Stimulated activated CD4-positive, alpha-beta T cell treated with anti-CD3 and anti-CD28 coated beads, Interleukin-2, amount 100 ng/mL, for 4 hours (primary cell): ENCODE measurements at places on chromosomes 2 and 18.

GRCh38 chr2:209633911-209634310, 137.7 kb upstream of the UNC80 start:
- DNase-seq: no peak

- DNase-seq: no peak
These were observed 206.0 kb downstream of the NCK2 start for GRCh38 chr2:105950521-105951383.

DNA sequence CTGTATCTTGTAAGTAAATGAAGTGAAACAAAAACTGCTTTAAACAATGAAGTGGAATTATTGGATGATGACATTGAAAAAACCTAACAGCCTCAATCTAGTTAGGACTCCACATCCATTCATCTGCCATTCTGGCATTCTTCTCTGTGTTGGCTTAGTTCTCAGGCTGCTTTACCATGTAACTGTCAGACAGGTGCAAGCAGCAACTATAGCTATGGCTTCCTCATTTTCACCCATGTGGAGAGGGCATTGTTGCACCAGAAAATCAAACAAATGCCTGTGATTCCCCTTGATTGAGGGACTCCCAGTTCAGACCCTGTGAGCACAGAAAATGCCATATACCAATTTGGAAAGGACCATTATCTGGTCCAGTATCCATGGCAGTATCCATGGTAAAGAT, 129.5 kb upstream of the NYAP2 start:
- DNase-seq: no peak

- no peak for DNase-seq
These were observed 374.7 kb downstream of the LNPK start for GRCh38 chr2:175627405-175627804.

GRCh38 chr2:31286961-31287550, 53.1 kb downstream of the EHD3 start:
- no peak for DNase-seq

- DNase-seq: no peak
These were observed 116.0 kb downstream of the FAM161A start for GRCh38 chr2:61737841-61738240.

- no peak for DNase-seq
These were observed 25.3 kb downstream of the CROCC2 start for GRCh38 chr2:240931319-240931949.

DNA sequence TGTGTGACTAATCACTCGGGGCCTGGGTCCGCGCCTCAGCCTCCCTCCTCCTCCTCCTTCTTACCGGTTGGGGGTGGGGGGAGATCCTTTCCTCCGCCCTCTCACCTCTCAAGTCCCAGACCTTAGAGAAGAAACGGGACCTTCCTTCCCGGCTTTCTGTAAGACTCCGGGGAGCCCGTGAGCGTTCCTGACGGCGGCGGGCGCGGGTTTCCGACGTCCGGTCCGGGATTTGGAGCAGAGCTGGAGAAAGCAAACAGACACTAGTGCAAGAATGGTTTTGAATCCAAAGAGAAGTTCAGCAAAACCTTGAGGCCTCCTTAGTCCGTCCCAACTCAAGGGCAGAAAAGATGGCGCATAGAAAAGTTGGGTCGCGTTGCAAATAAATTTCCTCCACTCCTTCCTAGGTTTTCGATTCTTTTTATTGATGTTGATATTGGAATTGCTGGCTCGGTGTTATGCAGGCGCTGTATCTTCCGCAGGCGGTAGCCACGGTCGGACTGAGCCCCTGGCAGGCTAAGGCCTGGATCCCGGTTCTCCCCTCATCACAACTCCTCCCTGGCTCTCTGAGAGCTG, 2.0 kb downstream of the DLX1 start:
- no peak for DNase-seq

DNA sequence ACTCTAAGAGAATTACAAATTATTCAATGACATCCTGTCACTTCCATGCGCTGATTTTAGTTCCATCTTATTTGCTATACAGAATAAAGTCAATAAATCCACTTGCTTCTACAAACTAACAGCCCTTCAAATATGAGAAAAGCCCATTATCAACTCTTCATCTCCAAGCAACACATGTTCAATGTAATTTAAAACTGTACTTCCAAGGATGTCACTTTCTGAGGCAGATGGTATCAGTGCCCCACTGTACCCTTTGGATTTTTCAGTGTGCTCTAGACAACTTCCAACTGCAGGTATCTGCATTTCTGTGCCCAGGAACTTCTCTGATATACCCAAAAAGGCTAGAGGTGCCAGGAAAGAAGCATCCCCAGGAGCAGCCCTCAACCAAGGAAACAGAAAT, 87.6 kb downstream of the SMAD2 start:
- DNase-seq: no peak

GRCh38 chr2:96698221-96698861, 41.5 kb downstream of the LMAN2L start:
- DNase-seq: no peak

DNA sequence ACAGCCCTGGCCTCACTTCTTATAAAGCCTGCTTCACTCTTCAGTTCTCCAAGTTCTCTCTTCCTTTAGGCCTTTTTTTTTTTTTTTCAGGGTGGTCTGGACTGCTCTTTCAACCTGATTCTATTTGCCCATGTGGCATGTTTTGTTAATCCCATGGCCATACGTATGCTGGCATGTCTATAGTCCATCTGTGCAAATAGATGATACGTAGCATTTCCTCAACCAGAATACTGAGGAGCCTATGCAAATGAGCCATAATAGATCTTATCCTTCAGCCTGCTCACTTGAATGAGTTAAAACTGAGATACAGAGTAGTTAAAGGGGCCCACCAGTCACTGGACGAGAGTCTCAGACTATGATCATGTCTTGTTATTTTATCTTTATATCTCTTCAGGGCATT, 265.2 kb upstream of the CXCR4 start:
- no peak for DNase-seq

DNA sequence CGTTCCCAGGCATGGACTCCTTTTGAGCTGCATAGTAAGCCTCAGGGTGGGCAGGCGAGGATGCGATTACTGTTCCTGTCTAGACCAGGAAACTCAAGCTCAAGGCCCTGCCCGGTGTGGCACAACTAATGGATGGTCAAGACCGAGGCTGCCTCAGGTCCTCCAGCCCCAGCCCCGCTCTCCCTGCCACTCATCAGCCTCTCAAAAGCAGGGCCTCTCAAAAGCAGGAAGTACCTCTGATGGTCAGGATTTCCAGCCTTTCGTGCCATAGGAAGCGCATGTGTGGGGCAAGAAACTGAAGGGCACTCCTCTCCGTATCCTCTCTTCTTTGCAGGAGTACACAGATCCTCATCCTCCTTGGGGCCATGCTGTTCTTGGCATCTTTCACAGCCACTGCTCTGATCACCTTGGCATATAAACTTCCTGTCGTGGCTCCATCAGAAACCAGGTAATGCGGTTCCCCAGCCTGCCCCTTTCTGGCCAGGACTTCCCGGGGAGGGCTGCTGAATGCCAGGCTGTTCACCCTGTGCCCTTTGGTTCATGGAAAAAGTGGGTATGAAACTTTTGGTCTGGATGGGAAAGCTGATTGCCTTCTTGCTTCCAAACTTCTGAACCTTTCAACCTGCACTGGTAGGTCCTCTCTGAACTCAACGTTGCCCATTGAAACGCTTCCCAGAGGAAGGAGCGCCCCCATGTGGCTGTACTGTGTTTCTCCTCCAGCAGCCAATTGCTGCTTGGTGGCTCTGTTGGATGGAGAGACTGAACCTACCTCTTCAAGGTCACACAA, 82.8 kb upstream of the SEC11C start:
- DNase-seq: no peak

DNA sequence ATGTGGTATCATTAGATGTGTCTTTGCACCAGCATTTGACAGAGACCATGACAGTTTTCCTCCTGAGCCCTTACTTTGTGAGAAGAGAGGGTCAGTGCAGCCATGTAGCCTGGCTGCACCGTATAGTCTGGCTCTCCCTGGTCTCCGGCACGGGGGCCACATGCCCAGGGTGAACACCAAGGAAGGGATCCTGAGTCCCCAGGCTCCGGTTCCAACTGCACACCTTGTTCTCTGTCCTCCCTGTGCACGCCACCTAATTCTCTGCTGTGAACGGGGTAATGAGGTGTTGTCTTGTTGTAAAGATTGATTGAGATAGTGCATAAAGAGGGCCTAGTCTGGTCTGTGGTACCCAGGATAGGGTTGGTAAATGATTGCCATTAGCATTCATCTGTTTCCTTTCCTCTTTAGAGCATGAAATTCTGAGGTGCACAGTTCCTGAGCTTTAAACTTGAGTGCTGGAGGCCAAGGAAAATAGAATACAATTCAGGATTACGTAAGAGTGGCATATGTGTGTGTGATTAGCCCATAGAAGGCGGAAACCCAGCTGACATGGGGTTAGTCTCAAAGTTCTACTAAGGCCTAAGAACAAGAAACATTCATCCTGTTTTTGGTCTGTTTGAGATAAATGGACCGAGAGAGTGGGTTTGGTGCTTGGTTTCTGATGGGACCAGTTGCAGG, 55.5 kb downstream of the NCK2 start:
- DNase-seq: no peak

DNA sequence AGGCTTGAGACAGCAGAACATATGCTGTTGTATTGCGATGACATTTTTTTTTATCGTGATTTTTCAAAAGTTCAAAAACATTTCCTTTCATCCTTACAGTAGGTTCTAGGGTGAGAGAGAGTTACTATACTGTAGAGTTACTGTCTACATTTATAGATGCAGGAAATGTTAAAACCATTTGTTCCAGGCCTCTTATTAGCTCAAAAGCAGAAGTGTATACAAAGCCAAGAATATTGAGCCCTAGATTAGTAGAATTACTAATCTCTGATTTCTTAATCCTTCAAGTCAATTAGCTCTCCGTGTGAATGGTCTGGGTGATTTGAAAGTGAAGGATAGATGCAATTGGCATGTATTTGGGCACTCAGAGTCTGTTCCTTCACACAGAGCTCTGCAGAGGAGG, 73.1 kb downstream of the MAPRE2 start:
- no peak for DNase-seq

DNA sequence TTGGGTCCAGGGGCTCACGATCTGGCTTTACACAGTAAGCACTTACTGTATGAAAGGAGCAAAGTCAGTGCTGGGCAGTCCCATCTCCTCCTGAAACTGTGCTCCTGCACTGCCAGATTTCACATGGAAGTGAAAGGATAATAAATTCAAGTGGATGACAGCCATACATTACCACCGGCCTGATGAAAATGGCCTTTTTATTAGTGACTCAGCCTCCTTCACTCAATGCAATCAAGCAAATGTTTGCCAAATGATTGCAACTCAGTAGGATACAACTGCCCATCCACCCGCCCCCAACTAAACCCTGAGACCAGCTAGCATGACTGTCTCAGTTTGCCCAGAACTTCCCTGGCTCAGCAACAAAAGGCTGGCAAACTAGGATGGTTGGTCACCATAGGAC, 77.1 kb downstream of the MYO5B start:
- DNase-seq: no peak

- no peak for DNase-seq
These were observed 139.0 kb upstream of the ITGB6 start for GRCh38 chr2:160338901-160339685.

DNA sequence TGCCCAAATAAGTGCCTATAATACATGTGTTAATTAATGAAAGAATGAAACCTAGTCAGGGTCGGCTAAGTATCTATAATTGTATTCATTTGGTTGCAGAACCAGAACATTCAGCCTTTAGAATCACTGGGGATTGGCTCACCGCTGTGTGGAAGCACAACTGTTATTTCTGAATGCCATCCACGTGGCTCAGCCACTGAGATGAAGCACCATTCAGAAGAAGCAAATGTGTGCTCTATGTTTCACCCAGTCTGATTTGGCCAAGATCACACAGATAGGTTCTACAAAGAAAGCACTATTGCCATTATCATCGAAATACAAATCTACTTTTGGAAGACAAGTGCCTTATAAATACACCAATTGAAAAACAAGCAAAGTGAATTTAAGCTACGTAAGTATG, 30.6 kb upstream of the SPOPL start:
- no peak for DNase-seq

- no peak for DNase-seq
These were observed 22.3 kb downstream of the KLF7 start for GRCh38 chr2:207143215-207144172.

DNA sequence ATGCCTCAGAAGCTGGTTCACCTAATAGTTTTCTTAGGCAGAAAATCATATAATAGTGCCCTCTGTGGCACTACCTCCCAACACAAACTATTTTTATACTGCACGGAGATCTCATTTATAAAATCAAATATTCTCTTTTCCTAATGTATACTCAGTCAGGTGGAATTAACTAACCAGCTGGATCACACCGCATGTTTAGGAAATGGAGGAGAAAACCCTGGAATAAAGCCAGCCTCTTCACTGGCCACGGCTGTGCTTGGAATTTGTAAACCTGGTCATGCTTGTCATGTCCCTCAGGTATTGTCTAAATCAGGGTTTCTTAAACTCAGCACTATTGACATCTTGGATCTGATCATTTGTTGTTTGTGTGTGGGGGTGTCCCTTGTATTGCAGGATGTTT, 85.6 kb downstream of the DOCK10 start:
- DNase-seq: no peak

DNA sequence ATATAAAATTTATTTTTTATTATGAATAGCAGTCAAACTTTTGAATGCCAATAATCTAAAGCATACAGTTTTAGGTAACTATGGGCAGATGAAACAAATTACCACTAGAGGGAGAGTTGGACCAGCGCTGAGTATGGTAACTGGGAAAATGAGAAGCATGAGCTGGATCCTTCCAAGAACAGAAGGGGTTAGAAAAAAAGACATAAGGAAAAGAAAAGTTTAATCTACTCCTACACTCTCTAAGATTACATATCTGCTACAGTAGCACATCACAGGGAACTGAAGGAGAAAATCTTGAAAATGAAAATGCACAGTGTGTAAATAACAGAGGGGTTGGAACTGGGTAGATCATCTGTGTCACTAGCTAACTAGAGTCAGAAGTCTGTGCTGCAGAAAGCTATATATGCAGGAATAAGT, 15.5 kb downstream of the REG3G start:
- DNase-seq: no peak

DNA sequence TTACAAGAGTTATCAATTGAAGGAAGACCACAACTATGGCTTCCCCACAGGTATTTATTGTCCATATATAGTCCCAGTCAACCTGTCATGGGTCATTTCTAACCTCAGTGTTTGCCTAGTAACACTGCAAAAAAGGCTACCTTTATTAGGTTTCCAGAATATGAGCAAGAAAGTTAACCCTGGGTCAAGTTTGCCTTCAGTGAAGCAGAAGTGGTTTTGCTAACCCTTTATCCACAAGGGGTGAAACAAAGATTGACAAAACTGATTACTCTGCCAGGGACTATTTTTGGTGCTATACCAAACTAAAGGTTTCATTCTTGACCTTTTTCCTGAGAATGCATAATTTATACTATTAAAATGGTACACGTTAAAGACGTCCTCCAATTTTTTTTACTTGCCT, 28.8 kb downstream of the SP100 start:
- DNase-seq: no peak

GRCh38 chr2:22897428-22897827, 487.6 kb upstream of the KLHL29 start:
- no peak for DNase-seq

GRCh38 chr18:55462652-55463051, 125.3 kb downstream of the TCF4 start:
- DNase-seq: no peak
